Kidney (tissue), 22 donors: ENCODE measurements at places on chromosomes 4 and X.
A peak's percentile ranks its signal among the peaks of the same experiment; 100 is the strongest.

- peak; percentile 61 for DNase-seq
- H3K27me3 ChIP-seq: no peaks in the 10 kb centered on the region
- H3K4me1 ChIP-seq: no peaks in the 10 kb centered on the region
- no peak overlapping the region for H3K4me3 ChIP-seq
These were observed 108.0 kb downstream of the TMEM131L start for GRCh38 chr4:153573881-153574802.

GRCh38 chr4:143178923-143179322 lies 5.8 kb upstream of the USP38 start:
- H3K27me3 ChIP-seq: no peaks in the 10 kb centered on the region
- no peak overlapping the region for H3K27ac ChIP-seq
- H3K4me3 ChIP-seq: no peak overlapping the region
- DNase-seq: peak; percentile 28

DNA sequence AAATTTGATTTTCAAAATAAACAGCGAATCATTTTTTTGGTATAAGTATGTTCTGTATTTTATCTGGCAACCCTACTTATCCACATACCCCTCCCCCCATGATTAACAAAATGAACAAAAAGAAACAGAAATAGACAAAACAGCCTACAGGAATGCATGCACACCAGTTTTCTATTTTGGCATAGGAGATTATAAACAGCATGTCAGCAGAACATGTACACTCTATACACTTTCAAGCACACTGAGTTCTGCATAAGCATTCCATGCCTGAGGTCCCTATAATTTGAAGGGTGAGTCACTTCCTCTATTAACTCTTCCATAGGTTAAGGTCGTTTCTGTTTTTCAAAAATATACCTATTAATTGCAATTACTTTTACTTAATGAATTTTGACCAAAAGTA lies 28.0 kb upstream of the ZNF280C start:
- H3K27me3 ChIP-seq: no peaks in the 10 kb centered on the region
- H3K36me3 ChIP-seq: no peaks in the 10 kb centered on the region

DNA sequence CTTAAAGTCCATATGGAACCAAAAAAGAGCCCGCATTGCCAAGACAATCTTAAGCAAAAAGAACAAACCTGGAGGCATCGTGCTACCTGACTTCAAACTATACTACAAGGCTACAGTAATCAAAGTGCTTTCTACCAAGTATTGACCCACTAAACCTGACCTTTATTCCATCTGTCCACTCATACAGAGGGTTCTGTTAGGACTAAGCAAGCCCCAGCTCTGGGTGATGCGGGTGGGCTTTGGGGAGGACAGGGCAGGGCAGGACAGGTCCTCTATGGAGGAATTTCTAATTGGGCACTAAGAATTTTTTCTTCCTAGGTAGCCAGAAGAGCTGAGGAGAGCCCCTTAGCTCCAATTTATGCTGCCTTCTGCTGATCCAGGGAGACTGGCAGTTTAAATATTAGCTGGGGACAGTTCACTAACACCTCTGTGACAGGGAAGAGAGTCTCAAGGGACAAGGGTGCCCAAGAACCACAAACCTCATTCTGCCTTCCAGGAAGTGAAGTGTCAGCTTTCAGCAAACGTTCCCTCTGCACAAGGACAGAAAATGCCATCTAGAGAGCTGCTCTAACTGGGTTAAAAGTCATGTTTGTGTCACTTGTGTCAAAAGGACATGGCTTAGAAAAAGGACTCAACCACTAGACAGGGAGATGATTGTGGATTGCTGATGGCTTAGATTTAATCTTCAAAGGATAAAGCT lies 143.2 kb downstream of the KIT start:
- no peak overlapping the region for H3K4me3 ChIP-seq
- no peaks in the 10 kb centered on the region for H3K4me1 ChIP-seq
- DNase-seq: no peak
- no peaks in the 10 kb centered on the region for H3K36me3 ChIP-seq

DNA sequence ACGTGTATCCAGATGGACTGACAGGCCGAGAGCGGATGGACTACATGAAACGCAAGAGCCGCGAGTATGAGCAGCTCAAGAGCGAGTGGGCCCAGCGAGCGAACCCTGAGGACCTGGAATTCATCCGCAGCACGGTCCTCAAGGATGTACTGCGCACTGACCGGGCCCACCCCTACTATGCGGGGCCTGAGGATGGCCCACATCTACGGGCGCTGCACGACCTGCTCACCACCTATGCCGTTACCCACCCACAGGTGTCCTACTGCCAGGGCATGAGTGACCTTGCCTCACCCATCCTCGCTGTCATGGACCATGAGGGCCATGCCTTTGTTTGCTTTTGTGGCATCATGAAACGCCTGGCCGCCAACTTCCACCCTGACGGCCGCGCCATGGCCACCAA lies 14.6 kb upstream of the RBM3 start:
- H3K27ac ChIP-seq: no peak overlapping the region
- H3K36me3 ChIP-seq: peaks cover 7% of the 10 kb centered on the region
- DNase-seq: no peak
- no peaks in the 10 kb centered on the region for H3K27me3 ChIP-seq
- H3K4me1 ChIP-seq: no peaks in the 10 kb centered on the region

- no peak within 1 kb of the TSS for H3K4me3 ChIP-seq
- H3K36me3 ChIP-seq: peaks cover 19% of the 10 kb centered on the region
- no peak within 1 kb of the TSS for H3K27ac ChIP-seq
- no peaks in the 10 kb centered on the region for H3K4me1 ChIP-seq
- DNase-seq: no peak
These were observed at the start of gene ITGB1BP2 for GRCh38 chrX:71301195-71301924. Gene ITGB1BP2, plus strand, starts transcription at chrX:71301750. Its CDS starts 57 bp downstream, at chrX:71301807.

DNA sequence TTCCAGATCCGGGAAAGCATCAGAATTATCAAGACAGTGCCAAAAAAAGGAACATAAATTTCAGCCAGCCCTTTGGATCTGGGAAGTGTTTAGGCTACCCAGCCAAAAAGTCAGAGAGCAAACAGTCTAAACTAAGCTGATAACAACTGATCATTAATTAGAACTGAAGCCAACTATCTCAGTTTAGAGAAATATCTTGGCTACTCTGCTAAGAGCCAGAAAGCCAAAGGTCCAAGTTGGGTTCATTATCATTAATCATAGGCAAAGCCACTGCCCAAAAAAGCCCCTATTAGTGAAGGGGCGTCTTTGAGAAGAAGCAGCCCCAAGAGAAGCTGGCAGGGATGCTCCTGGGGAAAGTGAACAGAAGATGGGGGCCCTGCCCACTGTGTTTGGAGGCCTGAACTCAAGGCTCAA lies 37.0 kb upstream of the SHISA3 start:
- no peaks in the 10 kb centered on the region for H3K27me3 ChIP-seq
- H3K4me1 ChIP-seq: peaks cover 6% of the 10 kb centered on the region
- peak; percentile 77 for DNase-seq
- no peak overlapping the region for H3K4me3 ChIP-seq
- H3K36me3 ChIP-seq: no peaks in the 10 kb centered on the region
- H3K27ac ChIP-seq: no peak overlapping the region

DNA sequence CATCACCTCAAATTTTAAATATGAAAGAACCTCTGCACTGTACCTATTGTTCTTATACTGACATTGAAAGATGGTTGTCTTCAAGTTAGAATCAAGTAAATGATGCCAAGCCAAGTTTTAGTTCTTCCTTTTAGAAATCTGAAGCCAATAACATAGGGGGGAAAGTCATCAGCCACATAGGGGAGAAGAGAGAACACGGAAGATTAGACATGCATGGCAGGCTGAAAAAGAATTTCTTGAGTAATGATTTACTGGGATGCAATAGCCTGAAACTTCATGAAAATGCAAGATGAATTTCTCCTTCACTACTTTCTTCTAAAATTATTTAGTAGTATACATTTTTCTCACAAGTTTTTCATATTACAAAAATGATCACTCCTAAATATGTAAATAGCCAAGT lies 13.6 kb upstream of the EPGN start:
- H3K27me3 ChIP-seq: no peaks in the 10 kb centered on the region
- H3K36me3 ChIP-seq: no peaks in the 10 kb centered on the region
- H3K4me3 ChIP-seq: no peak overlapping the region
- DNase-seq: no peak
- H3K27ac ChIP-seq: no peak overlapping the region

GRCh38 chr4:83831588-83831987 lies 295.7 kb downstream of the GPAT3 start:
- H3K4me3 ChIP-seq: no peak overlapping the region

- no peaks in the 10 kb centered on the region for H3K4me1 ChIP-seq
- H3K36me3 ChIP-seq: no peaks in the 10 kb centered on the region
- no peak for DNase-seq
- H3K4me3 ChIP-seq: no peak overlapping the region
These were observed 165.8 kb downstream of the SHROOM4 start for GRCh38 chrX:50648156-50648555.

DNA sequence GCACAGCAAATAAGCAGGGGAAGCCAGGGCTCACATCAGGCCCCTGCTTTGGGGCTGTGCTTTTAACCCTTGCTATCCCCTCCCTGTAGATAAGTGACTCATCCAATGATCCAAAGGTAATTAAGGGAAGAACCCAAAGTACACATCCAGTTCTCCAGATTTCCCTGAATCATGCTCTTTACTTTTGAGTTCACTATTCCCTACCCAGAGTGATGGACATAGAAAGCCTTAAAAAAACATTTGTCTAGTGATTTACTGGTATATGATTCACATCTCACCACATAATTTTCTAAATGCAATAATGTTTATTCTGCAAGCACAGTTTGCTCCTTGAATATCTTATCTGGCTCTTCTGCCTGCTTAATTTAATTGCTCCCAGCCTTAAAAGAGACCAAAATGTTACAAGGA lies 136.2 kb downstream of the PPP3CA start:
- no peaks in the 10 kb centered on the region for H3K27me3 ChIP-seq
- no peak for DNase-seq
- no peak overlapping the region for H3K27ac ChIP-seq
